ENCODE measurements at places on chromosomes 6 and 20.

- DNase-seq, result no peak
Observed at GRCh38 chr6:134909701-134910592, 40.0 kb downstream of the ALDH8A1 start.

DNA sequence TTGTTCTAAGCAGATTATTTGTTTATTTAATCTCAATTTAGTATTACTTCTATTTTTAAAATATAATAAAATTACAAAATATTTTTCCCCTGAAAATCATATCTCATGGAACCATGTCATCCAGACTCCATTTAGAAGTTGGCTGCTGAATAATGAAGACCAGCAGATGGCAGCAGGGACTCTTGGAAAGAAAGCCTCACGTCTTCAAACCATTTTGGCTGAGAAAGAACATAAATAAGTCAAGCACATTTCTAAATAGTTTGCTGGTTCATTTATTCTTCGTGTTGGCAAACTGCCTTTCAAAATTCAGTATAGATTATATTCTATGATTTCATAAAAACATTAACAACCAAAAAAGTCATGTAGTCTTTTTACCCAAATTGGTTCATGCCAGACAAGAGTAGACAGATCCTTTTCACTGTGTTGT, 71.7 kb downstream of the RCAN2 start:
- no peak for DNase-seq

GRCh38 chr6:130713144-130713543, 114.1 kb upstream of the SMLR1 start:
- no peak for DNase-seq

DNA sequence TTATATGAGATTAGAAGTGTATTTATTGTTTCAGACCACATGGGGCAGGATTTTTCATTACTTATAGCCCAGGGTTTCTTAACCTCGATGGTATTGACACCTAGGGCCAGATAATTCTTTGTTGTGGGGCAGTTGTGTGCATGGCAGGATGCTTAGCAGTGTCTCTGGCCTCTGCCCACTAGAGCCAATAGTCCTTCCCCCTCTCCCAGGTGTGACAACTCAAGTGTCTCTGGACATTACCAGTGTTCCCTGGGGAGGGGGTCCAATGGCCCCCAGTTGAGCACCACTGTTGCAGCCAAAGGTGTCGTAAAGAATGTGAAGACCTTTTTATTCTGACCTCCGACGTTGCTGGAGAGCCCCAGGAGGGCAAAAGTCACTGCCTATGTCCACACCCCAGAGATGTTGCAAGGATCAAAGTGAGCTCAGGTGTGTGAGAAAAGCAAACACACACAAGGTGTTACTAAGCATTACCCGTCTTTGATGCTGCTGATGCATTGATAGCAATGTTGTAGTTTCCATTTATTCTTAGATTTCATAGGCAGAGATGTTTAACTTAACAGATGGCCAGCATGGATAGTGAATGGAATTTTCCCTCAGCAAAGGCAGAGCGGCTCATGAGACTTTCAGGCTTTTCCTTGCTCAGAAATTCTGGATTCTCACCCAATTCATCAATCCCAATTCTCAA, 22.2 kb downstream of the BANF2 start:
- no peak for DNase-seq

DNA sequence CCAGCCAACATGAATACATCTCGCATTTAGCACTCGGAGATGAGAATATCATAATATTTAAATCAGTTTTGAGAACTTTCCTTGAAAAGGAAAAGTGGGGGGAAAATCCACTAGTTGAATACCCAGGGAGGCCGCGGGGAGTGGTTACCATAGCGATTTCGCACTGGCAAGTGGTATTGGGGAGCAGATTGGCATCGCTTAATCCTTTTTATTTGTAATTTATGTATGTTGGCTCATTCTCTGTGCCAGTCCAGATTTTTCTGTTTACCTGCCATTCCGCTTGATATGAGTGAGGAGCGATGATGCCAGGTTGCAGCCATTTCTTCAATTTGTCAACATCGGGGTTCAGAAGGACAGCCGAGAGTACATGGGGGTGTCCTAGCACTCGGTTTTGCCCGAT, 291.8 kb downstream of the ZNF217 start:
- DNase-seq, result no peak

- no peak for DNase-seq
Observed at GRCh38 chr6:157220485-157220884, 102.8 kb downstream of the TMEM242 start.

- DNase-seq, result no peak
Observed at GRCh38 chr6:133769463-133769862, 119.5 kb upstream of the TCF21 start.

DNA sequence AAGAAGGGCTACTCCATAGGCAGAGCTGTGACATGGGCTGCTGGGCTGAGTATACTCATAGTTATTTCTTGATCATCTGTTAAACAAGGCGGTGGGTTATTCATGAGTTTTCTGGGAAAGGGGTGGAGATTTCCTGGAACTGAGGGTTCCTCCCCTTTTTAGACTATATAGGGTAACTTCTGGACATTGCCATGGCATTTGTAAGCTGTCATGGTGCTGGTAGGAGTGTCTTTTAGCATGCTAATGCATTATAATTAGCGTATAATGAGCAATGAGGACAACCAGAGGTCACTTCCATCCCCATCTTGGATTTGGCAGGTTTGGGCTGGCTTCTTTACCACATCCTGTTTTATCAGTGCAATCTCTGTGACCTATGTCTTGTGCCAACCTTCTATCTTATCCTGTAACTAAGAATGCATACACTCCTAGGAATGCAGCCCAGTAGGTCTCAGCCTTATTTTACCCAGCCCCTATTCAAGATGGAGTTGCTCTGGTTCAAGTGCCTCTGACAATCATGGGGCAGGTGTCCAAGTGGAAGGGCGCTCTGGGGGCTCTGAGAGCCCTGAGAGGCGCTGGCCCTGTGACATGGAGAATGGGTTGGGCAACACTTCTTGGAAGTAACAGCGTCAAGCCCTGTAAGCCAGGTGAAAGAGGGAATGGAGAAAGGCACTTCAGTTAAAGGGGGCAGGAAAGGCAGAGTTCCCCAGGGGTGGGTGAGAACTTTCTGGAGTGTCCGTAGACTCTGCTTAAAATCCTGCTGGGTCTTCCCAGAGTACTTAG, 354.2 kb upstream of the SULF2 start:
- DNase-seq, result no peak

DNA sequence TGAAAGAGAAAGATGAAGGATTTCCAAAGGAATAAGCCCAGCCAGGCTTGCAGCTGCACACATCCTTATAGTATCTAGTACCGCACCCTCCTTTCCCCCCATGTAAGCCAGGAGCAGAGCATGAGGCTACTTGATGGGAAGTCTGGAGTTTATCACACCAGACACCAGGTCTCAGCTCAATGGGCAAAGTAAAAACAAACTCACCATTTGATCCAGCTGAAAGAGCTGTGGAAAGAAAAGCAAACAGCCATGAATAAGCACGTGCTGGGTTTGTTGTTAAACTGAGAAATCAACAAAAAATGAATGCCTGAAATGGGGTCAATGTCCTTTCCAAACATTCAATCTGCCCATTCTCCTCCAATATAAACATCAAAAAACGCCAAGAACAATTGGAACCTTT, 50.6 kb upstream of the MAP7 start:
- no peak for DNase-seq

DNA sequence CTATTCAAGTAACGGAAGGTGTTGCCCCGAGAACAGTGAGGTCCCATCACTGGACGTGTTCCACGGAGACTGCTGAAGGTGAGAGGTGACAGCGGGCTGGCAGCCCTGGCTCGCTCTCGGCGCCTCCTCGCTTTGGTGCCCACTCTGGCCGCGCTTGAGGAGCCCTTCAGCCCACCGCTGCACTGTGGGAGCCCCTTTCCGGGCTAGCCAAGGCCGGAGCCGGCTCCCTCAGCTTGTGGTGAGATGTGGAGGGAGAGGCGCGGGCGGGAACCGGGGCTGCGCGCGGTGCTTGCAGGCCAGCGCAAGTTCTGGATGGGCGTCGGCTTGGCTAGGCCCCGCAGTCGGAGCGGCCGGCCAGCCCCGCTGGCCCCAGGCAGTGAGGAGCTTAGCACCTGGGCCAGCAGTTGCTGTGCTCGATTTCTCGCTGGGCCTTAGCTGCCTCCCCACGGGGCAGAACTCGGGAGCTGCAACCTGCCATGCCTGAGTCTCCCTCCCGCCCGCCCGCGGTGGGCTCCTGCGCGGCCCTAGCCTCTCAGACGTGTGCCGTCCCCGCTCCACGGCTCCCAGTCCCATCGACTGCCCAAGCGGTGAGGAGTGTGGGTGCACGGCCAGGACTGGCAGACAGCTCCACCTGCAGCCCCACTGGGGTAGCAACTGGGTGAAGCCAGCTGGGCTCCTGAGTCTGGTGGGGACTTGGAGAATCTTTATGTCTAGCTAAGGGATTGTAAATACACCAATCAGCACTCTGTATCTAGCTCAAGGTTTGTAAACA, 77.6 kb downstream of the RNF182 start:
- no peak for DNase-seq

DNA sequence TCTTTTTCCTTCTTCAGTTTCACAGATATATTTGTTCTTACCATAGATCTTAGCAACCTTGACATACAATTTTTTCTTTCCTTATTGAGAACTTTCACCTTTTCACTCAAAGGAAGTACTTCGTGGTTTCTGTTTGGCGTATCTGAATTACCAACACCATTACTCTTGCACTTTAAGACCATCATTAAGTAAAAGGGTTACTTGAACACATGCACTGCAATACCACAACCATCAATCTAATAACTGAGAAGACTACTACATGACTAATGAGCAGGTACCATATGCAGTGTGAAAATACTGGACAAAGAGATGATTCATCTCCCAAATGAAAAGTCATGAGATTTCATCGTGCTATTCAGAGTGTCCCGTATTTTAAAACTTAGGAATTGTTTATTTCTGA, 21.7 kb upstream of the SENP6 start:
- DNase-seq, result no peak

GRCh38 chr6:6712449-6713403, 124.2 kb downstream of the LY86 start:
- DNase-seq, result peak; percentile 72

- DNase-seq, result no peak
Observed at GRCh38 chr20:43235998-43236397, 46.3 kb upstream of the PTPRT start.

GRCh38 chr20:58330249-58330648, 20.7 kb downstream of the RAB22A start:
- DNase-seq, result no peak

DNA sequence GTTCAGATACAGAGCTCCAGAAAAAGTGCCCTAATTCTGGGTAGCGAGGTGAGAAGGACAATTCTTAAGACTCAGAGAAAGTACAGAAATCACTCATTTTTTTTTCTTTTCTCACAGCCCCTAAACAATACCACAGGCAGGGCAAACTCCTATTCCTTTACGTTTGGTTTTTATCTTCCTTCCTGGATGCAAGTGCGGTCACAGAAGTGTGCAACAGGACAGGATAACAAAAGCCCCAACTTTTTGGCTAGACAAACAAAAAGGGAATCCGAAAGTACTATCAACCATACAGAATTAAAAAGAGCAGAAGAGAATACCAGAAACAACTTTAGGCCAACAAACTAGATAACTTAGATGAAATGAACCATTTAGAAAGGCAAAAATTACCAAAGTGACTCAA, 18.4 kb upstream of the BEND6 start:
- no peak for DNase-seq

DNA sequence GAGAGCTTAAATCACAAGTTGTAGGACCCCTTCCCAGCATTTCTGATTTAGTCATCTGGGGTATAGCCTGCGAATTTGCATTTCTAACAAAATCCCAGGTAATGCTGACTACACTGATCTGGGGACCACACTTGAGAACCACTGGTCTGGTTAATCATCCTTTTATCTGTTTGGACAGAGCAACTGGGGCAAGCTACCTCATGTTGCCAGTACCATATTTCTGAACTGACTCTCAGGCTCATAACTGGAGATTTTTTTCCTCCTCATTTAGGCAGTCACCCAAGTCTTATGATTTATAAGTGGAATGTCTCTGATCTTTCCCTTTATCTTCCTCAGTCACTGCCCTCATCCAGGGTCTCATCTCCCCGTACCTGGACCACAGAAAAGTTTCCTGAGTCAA, 12.0 kb upstream of the GTF3C6 start:
- DNase-seq, result no peak

DNA sequence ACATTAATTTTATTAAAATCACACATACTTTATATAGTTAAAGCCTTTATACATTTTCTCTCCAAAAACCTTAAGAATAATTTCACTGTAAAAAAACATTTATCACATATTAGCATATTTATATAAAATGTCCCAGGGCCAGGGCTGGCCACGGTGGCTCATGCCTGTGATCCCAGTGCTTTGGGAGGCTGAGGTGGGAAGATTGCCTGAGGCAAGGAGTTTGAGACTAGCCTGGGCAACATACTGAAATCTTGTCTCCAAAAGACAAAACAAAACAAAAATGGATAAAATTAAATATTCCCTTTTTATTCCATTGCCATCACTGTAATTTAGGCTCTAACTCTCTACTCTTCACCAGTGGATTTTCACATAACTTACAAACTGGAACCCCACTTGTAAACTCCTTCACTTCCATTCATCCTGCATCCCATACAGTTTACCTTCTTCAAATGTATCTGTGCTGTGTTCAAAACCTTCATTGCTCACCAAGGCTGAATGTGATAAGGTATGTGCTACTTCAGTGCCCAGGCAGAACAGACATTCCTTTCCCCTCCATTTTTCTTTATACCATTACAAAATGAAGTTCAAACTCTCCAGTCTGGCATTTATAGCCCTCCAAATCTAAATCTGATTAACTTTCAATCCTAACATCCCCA, 42.9 kb upstream of the PIM1 start:
- no peak for DNase-seq

GRCh38 chr6:85192186-85192585, 257.7 kb upstream of the NT5E start:
- no peak for DNase-seq

GRCh38 chr6:54390362-54390761, 82.1 kb downstream of the TINAG start:
- DNase-seq, result no peak

DNA sequence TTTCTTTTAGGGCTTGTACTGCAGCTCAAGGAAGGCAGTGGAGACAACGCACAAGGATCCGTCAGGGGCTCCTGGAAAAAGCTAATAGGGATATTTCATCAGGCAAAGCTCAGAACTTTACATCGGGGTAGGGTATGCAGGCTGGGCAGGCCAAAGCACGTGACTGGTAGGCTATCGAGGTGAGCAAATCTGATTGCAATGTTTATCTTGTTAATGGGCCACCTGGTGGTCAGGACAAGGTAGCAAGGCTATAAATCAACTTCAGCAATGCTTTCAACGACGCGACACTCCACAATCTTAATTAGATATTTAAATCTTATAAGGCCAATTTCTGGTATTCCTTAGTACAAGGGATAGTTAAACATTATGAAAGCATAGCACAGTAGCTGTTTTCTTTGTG, 1302.8 kb upstream of the EYS start:
- no peak for DNase-seq

GRCh38 chr6:160789263-160790027, 87.4 kb downstream of the PLG start:
- DNase-seq, result no peak
